ENCODE measurements at places on chromosomes 2 and 18. TPM values are rescaled to one million over a fixed set of nuclear protein-coding genes. Genes with fewer than 3 reads are reported as not detected.
A peak's percentile ranks its signal among the peaks of the same experiment; 100 is the strongest.

DNA sequence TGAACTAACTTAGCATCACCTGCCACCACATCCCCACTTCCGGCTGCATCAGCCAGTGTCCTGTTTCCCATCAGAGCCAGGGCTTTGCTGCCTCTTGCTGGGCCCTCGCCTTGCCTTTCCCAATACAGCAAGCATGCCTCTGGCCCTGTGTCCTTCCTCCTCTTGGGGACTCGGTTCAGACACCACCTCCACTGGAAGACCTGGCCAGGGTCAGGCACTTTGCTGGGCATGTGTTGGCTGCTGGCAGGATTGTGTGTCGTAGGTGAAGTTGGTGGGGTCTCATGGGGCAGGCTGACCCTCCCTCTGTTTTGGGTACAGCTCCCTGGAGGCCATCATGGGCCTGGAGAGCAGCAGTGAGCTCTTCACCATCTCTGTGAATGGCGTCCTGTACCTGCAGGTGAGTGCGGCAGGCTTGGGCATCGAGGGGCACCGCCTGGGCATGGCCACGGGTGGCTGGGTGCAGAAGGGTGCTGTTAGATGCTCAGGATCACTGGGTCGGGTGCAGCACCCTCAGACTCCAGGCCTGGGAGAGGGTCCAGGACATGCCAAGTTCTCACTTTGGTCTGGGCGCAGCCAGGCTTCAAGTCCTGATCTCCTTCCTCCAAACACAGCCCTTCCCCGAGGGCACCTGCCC is 6.6 kb downstream of the ERFE start:
- H3K4me1 ChIP-seq: 0 out of 2 replicates have a peak, but pooled peaks cover 2% of the 10 kb centered on the region
- no peak for DNase-seq
- H3K36me3 ChIP-seq: 0 out of 2 replicates have a peak, but pooled peaks cover under 1% of the 10 kb centered on the region
- H3K27ac ChIP-seq: no peak overlapping the region
- no peaks in the 10 kb centered on the region for H3K27me3 ChIP-seq

- no peak for DNase-seq
- no peak overlapping the region for H3K27ac ChIP-seq
- no peak overlapping the region for H3K4me3 ChIP-seq
- no peaks in the 10 kb centered on the region for H3K4me1 ChIP-seq
- H3K27me3 ChIP-seq: no peaks in the 10 kb centered on the region
These were observed 179.8 kb upstream of the REG3G start for GRCh38 chr2:78845664-78846185.

The SLC23A3 gene
- 4.8 TPM for total RNA-seq

- peaks cover 9% of the 10 kb centered on the region for H3K4me1 ChIP-seq
- no peak overlapping the region for H3K4me3 ChIP-seq
- no peaks in the 10 kb centered on the region for H3K27me3 ChIP-seq
These were observed 93.2 kb downstream of the CABYR start for GRCh38 chr18:24231773-24232735.

The CDCA7 gene
- 57.9 TPM for total RNA-seq

The PRKAG3 gene
- total RNA-seq: not detected

- H3K4me1 ChIP-seq: no peaks in the 10 kb centered on the region
- no peak overlapping the region for H3K4me3 ChIP-seq
- no peak for DNase-seq
- H3K27me3 ChIP-seq: no peaks in the 10 kb centered on the region
These were observed 504.2 kb downstream of the TDRD15 start for GRCh38 chr2:21627938-21628337.

GRCh38 chr2:120770641-120771040 is 35.0 kb downstream of the GLI2 start:
- DNase-seq: no peak
- no peaks in the 10 kb centered on the region for H3K27me3 ChIP-seq
- H3K4me1 ChIP-seq: peaks cover 27% of the 10 kb centered on the region

The HRH4 gene
- not detected for total RNA-seq

DNA sequence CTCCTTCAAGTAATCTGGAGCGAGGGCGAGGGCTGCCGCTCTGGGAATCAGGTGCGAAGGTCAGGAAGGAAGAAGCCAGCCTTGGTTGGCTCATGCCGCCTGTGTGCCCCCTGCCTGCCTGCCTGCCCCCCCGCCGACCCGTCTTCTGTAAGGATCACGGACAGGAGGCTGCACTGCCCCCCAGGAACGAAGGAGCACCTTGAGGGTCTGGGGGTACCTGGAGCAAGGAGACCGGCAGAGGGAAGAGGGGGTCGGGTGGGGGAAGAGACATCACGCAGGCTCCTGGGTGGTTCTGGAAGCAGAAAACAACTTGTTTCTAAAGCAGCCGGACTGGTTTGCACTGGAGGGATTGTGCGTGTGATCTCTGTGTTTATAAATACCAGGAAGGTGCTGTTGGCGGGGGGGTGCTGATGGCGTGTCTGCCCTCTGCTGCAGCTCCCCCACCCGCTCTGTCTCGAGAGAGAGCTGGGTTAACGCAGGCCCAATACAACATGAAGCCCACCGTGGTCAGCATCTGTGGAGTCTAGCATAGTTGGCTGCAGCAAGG is 1.7 kb downstream of the FOSL2 start:
- H3K27me3 ChIP-seq: no peaks in the 10 kb centered on the region
- H3K27ac ChIP-seq: peak overlapping the region; percentile 44
- DNase-seq: no peak
- H3K4me3 ChIP-seq: peak overlapping the region; percentile 70

- no peak overlapping the region for H3K4me3 ChIP-seq
- H3K27ac ChIP-seq: no peak overlapping the region
- no peaks in the 10 kb centered on the region for H3K36me3 ChIP-seq
- no peaks in the 10 kb centered on the region for H3K4me1 ChIP-seq
- no peaks in the 10 kb centered on the region for H3K27me3 ChIP-seq
These were observed 48.1 kb upstream of the VPS54 start for GRCh38 chr2:64067326-64067725.

DNA sequence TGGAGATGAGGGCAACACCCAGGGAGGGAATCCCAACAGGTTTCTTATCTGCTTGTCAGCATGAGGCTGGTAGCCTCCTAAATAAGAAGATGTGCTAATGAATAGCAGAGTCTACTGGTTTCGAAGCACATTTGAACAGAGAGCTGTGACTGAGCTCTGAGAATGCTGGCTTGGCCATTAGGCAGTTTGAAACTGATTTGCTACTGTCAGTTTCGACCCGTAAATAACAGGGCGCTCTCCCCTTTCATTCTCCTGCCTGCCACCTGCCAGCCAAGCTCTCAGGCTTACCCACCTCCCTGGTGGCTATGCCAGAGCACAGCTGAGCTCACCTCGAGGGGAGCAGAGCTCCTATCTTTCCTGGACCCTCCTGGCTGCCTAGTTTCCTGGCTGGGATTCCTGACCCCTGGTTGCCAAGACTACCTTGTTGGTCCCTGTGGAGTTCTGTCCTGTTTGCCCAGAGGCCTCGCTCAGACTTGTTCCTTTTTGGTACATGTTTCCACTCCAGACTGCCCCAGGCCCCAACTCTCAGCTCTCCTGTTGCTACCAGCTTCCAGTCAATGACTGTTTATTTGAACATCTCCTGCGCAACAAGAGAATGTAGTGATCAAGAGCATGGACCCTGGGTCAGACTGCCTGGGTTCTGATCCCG is 102.3 kb upstream of the ALPP start:
- no peaks in the 10 kb centered on the region for H3K4me1 ChIP-seq
- DNase-seq: no peak
- no peaks in the 10 kb centered on the region for H3K27me3 ChIP-seq
- no peaks in the 10 kb centered on the region for H3K36me3 ChIP-seq
- no peak overlapping the region for H3K27ac ChIP-seq

- no peak overlapping the region for H3K4me3 ChIP-seq
- H3K27me3 ChIP-seq: no peaks in the 10 kb centered on the region
- H3K27ac ChIP-seq: no peak overlapping the region
- H3K36me3 ChIP-seq: no peaks in the 10 kb centered on the region
These were observed 75.3 kb downstream of the PTPRM start for GRCh38 chr18:7642331-7642890.

The RNU2-63P gene
- total RNA-seq: 7.4 TPM

All from HCT116 (cell line).